ENCODE measurements at places on chromosomes 12 and 14.

DNA sequence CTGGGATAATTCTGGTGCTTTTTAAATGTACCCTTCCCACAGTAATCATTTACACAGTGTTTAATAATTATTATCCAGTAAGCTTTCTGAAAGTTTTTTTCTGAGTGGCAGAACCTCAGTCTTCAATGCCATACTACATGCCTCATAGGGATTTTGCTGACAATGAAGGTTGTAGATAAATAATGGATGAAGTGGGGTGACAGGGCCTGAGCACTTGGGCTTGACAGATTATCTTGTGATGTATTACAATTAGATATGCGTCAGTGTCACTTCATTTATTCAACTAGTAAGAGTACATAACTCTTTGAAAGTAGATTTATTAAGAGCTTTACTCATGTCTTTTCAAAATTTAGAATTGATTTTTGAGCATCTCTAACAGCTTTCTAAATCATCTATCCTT lies 176.1 kb downstream of the PDZRN4 start:
- DNase-seq, result no peak

- no peak for DNase-seq
Measured at GRCh38 chr14:54698966-54699530, 132.1 kb downstream of the SAMD4A start.

DNA sequence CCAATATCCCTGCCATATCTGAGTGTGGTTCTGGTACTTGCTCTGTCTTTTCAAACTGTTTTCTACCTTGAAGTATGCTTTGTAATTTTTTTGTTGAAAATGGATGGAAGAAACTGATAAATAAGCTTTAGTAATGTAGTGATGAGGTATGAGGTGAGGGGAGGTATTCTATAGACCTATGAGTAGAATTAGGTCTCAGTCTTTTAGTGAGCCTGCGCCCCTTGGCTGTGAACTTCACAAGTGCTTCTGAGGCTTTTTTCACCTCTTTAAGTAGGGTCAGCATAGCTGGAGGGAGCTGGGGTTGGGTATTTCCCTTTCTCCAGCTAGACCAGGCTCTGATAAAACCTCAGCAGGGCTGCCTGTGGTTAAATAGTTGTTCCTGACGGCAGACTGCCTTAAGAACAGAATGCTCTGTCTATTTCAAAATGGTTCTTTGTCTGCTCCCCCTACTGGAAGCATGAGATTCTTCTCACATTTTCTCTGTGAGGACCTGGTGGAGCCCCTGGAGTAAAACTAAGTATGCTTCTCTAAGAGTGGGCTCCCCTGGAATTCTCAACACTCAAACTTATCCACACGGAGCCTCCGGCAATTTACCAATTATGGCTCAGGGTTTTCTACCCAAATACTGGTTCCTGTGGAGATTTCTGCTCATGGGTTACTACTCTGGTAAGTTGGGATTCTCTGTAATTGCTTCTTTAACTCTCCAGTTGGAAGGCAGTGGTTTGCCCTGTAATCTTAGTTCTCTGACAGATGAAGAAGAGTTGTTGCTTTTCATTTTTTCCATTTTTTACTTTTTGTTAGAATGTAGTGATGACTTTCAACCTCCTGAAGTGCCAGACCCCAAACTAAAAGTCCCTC lies 13.1 kb downstream of the KRT5 start:
- no peak for DNase-seq

GRCh38 chr12:45407981-45408728 lies 192.3 kb downstream of the ANO6 start:
- no peak for DNase-seq

GRCh38 chr14:30348445-30348844 lies 210.5 kb upstream of the G2E3 start:
- no peak for DNase-seq

- DNase-seq, result no peak
Measured at GRCh38 chr14:61466905-61467280, 145.5 kb downstream of the PRKCH start.

DNA sequence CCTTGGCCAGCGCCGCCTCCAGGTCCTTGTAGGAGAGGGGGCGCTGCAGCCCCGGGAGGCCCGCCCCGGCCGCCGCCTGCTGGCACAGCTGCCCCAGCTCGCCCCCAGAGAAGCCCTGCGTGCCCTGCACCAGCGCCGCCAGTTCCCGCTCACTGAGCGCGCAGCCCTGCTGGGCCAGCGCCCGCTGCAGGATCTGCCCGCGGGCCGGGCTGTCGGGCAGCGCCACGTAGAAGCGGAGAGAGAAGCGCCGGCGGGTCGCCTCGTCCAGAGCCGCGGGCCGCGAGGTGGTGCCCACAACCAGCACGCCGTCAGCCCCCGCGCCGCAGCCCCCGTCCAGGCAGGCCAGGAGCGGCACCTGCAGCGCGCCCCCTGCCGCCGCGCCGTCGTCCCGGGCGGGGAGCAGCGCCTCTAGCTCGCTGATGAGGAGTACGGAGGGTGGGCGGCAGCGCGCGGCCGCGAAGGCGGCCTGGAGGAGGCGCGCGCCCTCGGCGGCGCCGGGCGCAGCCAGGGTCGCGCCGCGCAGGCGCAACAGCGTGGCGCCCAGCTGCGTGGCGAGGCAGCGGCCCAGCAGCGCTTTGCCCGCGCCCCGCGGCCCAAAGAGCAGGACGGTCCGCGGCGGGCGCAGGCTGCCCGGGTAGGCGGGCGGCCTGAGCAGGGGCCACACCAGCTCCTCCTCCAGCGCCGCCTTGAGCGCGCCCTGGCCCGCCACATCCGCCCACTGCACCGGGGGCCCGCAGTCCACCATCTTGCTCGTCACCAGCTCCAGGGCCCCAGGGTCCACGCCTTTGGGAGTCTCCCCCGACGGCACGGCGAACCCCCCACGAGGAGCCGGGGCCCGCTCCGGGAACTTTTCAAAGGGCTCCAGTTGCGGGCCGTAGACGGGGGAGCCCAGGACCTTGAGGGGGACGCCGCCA lies 27.7 kb downstream of the FIGNL2 start:
- peak; percentile 57 for DNase-seq
